Activated T-helper 1 cell treated with Interleukin-2 at 50 U/mL for 16 hours (primary cell): ENCODE measurements at places on chromosomes 11 and 22.

DNA sequence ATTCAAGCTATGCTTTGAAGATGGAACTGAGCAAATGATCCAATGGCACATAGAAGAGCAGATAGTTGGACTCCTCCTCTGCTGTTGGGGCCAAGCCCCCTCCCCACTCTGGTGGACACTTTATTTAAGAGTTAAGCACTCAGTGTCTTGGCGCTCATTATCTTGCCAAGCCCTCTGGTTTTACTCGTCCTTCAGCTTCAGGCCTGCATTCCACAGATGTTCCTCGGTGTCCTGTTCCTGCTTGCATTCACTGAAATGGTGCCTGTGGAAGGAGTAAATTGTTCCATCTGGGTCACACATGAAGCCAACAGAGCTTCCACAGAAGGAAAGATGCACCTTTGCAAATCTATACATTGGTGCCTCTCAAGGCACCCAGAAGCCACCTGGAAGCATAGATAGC lies 26.1 kb downstream of the MAML2 start:
- no peak for DNase-seq

- no peak for DNase-seq
These were observed 33.3 kb upstream of the WNT11 start for GRCh38 chr11:76239483-76240160.

DNA sequence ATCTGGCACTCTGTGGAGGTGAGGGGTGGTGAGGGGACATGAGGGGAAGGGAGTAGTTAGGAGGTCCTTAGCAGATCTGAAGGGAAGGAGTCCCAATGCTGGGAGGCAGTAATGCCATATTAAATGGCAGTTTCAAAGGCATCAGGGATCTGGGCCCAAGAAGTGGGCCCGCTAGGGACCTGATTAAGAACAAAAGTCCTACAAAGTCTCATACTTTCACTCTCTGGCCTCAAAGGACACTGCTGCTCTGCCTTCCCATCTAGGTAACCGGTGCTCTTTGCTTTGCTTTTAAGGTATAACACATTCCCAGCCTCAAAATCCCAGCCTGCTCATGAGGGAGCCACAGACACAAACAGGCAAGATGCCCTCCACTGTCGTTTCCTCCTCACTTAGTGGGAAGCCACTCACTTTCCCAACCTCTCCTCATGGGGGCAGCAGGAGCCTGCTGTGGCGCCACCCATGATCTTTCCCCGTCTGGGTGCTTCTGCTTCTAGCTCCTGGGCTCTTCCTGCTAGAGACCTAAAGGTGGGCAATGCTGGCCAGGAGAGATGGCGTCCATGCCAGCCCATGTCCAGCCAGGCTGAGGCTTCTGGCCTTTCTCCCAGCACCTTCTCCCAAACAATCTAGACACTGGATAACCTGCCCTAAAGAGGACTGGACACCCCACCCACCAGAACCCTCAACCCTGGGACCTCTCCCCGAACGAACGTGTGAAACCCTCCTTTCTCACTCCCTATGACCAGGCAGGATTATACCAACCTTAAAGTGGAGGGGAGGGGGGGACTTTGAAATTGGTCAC lies 68.3 kb downstream of the PLEKHA7 start:
- no peak for DNase-seq

DNA sequence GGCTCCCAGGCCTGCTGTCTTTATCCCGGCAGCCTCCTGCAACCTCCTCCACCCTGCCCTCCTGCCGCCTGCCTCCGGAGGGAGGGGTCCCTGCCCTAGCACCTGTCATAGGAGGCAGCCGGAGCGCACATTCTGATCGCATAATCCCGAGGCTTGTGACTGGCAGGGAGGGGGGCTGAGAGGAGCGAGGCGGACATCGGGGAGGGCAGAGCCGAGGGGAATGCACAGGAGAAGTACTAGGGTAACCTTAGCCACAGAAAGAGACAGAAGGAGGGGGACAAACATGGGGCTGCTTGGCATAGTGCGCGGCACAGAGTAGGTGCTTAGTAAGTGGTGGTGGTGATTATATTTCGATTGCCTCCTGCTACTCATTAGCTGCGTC lies 9.2 kb upstream of the ALX4 start:
- DNase-seq, result no peak

DNA sequence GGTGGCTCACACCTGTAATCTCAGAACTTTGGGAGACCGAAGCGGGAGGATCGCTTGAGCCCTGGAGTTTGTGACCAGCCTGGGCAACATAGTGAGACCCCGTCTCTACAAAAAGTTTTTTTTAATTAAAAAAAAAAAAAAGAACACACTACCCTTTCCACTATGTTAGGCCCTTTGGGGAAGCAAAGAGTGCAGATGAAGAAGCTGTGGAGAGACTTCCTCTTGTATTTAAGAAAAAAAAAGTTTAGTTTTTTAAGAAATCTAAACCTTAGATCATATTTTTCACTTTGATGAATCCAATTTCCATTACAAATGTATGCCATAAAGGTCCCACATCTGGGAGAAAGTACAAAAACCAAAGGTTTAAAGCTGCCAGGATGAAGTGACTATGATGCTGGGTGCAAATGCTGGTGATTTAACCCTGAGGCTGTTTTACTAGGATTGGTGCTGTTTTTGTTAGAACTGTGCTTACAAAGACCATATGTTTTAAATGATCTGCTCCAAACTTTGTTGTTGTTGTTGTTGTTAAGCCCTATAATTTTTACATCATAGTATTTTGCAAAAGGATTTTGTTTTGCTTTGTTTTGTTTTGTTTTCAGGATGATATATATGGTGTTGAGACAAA lies 28.9 kb upstream of the ACER3 start:
- no peak for DNase-seq

DNA sequence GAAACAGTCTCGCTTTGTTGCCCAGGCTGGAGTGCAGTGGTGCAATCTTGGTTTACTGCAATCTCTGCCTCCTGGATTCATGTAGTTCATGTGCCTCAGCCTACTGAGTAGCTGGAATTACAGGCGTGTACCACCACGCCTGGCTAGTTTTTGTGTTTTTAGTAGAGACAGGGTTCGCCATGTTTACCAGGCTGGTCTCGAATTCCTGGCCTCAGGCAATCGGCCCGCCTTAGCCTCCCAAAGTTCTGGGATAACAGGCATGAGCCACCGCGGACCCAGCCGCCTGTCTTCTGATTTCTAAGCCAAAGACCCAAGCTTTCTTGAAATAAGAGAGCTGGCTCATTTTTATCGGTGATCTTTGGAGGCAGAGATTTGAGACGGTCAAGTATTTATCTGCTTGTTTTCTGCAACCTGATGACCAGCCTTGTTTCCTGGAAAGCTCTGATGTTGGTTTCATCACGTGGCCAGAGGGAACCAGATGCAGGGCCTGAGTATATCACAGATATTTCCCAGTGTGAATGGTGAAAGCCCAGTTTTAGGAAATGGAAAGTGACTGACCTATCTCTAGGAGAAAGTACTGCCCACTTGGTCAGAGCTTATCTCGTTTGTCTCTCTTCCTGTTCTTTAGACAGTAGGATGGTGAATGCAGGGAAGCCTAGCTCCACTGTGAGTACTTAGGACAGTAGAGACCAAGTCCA lies 5.7 kb upstream of the SIDT2 start:
- DNase-seq, result no peak

- no peak for DNase-seq
These were observed 107.7 kb upstream of the PLET1 start for GRCh38 chr11:112368381-112368780.

DNA sequence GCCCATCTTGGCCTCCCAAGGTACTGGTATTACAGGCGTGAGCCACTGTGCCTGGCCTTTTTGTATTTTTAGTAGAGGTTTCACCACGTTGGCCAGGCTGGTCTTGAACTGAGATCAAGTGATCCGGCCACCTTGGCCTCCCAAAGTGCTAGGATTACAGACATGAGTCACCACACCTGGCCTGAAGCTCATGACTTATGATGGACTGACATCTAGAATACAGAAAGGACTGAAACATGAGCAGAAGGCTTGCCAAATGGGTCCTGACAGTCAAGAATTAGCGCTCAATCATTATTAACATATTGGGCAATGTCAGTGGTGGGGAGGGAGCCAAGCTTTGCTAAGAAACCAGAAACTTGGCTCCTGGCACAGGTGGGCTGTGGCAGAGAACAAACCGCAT lies 5.0 kb downstream of the FADS1 start:
- no peak for DNase-seq

DNA sequence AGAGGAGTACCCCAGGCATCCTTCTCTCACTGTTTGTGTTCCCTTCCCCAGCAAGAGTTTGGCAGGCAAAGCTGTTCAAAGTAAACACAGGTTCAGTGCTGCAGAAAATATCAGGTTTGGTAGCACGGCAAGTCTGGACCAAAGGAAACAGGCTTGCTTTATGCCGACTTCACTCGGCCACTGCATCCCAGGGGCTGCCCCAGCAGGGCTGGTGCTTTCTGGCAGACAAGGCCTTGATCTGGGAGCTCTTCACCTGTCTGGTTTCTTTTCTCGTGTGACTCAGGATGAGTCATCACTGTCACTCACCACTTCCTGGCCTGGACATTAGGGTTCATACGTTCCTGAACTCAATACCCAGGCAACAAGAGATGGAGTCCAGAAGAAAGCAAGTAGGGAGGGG lies 52.6 kb upstream of the NAV2 start:
- peak; percentile 5 for DNase-seq

DNA sequence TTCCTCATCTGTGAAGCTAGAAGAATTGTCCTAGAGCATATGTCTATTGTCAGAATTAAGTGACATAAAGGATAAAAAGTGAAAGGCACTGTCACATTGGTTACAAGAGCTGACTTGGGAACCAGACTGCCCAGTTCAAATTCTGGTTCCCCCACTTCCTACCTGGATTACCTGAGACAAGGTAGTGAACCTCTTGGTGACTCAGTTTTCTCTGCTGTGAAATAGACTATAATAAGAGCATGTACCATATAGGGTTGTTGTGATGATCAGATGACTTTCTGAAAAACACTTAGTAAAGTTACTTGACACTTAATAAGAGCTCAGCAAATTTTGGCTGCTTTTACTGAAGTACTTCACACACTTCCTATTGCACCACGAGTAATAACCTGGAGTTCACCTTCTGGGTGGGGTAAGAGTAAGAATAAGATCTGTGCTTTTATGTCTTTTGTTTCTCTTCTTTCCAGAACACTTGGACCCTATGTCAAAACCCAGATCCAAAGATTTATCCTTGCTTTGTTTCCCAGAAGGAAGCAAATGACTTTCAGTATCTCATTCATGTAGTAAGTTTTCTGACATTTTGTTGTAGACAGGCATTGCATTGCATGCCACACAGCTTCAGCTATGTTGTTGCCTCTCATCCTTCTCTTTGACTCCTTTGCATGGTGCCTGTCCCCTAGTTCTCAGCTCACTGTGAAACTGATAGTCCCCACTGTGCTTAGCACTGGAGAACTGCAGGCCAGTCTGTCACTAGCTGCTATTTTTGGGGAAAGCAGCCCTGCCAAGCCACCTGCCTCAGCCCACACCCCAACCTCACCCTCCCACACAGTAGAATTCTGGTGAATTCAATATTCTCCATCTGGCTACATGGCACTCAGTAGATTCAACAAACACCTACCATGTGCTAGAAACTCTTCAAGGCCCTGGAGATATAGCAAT lies 121.8 kb upstream of the POU2AF2 start:
- no peak for DNase-seq

- no peak for DNase-seq
These were observed 12.0 kb downstream of the STX3 start for GRCh38 chr11:59767225-59767611.

DNA sequence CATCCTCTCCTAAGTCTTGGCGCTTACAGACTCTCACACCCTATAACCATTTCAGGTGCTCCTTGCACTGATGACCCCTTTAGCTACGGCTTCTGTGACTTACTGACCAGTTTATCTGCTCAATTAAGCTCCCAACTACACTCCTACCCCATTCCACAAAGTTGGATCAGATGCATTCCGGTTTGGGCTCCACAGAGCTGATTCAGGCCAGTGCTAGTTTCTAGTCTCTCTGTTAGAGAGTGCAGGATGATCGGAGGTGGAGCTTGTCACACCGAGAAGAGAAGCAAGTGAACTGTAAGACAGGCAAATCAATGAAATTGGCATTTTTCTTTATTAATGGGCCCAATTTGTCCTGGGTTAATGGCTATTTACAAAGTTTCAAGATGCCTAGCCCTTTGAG lies 436.8 kb upstream of the CADM1 start:
- no peak for DNase-seq

- peak; percentile 44 for DNase-seq
These were observed at the start of gene ZFTA for GRCh38 chr11:63768237-63769041. Gene ZFTA, minus strand, starts transcription at chr11:63768775. Its CDS starts 153 bp downstream, at chr11:63768622.

- DNase-seq, result no peak
These were observed 6.0 kb downstream of the IL18BP start for GRCh38 chr11:72004515-72005346.

- no peak for DNase-seq
These were observed 16.2 kb downstream of the SLC37A2 start for GRCh38 chr11:125079151-125079877.

DNA sequence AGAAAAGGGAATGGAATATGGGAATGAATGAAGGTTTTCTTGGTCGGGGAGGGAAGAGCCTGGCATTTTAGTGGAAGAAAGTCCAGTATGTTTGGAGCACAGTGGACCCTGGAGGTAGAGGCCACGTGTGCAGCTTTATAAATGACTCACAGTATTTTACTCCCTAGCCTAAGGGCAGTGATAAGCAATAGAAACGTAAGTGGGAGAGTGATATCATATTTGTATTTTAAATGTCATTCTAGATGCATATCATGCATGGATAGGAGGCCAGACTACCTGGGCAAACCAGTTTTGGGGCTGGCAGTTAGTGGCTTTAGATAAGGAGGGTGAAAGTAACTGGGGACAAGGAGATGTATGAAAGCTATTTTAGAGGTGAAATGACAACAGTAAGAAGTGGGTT lies 174.1 kb downstream of the ARHGAP42 start:
- no peak for DNase-seq

DNA sequence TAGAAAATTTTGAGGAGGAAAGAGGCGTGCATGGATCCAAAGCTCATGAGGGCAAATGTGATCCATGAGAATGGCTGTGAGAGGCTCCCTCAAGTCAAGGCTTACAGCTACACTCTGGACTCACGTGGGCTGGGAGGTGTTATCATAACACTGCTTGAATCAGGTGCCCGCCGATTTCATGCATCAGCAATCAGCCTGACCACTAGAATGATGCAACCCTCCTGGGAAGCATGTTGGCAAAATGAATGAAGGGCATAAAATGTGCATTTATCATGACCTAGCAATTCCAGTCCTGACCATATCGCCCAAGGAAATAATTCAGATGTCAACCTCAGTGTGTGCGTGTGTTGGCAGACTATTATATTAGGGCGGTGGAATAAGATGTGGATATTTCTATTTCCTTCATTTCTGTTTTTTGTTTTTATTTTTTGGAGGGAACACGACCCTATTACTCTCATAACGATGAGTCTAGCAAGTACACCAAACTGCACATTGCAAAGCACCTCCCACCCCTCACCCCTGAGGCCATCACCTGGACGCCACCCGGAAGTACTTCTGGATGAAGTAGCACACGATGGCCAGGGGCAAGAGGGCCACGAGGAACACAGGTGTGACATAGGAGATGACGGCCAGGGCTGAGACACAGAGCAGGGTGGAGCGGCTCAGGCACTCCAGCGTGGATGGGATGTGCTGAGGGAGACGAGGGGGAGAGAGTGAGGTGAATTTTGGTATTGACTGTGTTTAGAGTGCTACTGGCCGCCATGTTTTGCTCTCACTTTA lies 15.7 kb upstream of the KCNJ11 start:
- DNase-seq, result no peak
